Naive thymus-derived CD4-positive, alpha-beta T cell (primary cell): ENCODE measurements at places on chromosomes 3 and 15.

DNA sequence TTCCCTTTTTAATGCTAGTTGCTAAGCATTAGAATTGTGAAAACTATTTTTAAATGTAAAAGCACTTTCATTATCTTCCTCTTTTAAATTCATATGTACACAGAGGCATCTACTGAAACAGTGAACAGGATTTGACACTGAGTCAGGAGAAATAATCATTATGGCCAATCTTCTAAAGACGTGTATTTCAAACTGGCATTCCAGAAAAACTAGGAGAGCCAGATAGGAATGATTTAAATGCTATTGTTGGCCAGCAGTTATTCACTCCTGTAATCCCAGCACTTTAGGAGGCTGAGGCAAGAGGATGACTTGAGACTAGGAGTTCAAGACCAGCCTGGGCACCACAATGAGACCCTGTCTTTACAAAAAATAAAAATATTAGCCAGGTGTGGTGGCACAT is 67.6 kb upstream of the RAP2B start:
- DNase-seq, result no peak

DNA sequence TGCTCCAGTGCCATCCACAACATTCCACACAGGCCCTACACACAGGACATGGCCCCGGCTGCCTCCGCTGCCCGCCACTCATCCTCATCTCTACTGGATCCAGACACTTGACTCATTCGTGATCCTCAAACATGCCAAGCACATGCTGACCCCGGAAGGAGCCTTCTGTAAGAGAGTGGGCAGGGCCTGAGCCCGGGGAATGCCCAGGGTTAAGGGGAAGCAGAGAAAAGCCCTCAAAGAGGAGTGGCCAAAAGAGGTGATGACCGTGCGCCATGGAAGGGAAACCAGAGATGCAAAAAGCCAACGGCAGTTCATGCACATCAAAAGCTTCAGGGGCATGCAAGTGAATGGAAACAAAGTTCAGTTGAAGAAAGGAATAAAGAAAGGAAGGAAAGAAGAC is 46.1 kb downstream of the RFTN1 start:
- peak; percentile 52 for DNase-seq

- no peak for DNase-seq
Measured at GRCh38 chr15:50907601-50908208, 778 bp upstream of the AP4E1 start.

GRCh38 chr3:185630182-185630622 is 44.1 kb downstream of the SENP2 start:
- no peak for DNase-seq

- DNase-seq, result no peak
Measured at GRCh38 chr3:51340013-51340829, 44.9 kb upstream of the MANF start.

DNA sequence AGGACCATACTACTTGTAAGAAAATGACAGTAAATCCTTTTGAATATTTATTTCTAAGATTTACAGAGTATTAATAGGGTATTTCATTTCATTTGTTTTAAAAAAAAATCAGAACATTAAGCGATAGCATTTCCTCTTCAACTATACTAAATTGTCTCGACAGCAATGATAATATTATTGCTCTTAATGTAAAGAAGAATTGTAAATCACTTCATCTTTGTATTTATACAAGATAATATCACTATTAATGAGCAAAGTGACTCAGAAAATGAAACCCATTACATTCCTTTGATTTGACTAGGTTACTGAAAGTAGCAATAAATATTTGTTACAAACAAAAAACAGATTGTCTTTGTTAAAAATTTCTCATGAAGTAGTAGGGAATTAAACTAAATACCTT is 131.1 kb upstream of the CNTN4 start:
- DNase-seq, result no peak

GRCh38 chr3:33221241-33221640 is 2.6 kb upstream of the SUSD5 start:
- DNase-seq, result no peak

DNA sequence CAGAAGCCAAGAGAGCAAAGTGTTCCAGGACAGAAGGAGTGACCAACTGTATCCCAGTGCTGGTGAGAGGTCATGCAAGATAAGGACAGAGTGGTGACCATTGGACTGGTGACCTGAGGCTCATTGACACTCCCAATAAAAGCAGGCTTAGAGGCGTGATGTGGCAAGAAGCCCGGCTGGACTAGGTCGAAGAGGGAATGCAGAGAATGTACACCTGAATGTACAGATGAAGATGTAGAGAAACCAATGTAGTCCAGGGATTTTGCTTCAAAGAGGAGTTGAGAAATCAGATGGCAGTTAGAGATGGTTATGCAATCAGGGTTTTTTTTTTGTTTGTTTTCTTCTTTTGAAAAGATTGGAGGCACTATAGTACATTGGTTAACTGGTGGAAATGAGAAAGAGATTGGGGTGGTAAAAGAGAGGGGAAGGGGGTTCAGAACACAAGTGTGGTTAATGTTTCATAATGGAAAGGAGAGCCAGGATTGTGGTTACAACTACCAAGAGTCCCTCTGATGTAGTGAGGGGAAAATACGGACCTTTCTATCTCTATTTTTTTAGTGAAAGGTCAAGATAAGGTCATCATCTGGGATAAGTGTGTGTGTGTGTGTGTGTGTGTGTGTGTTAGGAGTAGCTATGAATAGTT is 23.3 kb downstream of the ST3GAL6 start:
- DNase-seq, result no peak

GRCh38 chr3:33898901-33899300 is 100.5 kb downstream of the PDCD6IP start:
- DNase-seq, result no peak

GRCh38 chr3:69838696-69839515 is 99.6 kb downstream of the MITF start:
- DNase-seq, result no peak

- DNase-seq, result no peak
Measured at GRCh38 chr3:18405141-18405540, 20.0 kb downstream of the SATB1 start.

DNA sequence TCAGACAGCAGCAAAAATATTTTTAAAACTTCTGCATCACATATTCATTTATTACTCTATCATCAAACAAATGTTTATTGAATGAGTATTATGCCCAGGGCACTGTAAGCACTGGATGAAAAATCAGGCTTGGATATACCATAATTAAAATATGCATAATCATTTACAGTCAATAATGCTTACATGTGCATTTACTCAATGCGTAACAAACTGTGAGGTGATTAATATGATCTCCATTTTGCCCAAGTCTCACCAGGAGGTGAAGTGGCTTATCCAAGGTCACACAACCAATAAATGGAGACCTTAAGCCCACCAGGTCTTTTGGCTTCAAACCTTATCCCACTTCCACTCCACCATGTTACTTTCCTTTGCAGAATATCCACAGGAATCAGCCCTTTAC is 117.3 kb upstream of the SLC24A5 start:
- DNase-seq, result no peak

- no peak for DNase-seq
Measured at GRCh38 chr3:22933051-22933840, 269.9 kb upstream of the UBE2E2 start.

GRCh38 chr3:139534992-139535879 is 4.3 kb downstream of the RBP1 start:
- no peak for DNase-seq
